NCI-H774 (cell line): ENCODE measurements at places on chromosomes 11 and 22.

GRCh38 chr22:26998716-26999115, 341.3 kb downstream of the MIAT start:
- DNase-seq = no peak

DNA sequence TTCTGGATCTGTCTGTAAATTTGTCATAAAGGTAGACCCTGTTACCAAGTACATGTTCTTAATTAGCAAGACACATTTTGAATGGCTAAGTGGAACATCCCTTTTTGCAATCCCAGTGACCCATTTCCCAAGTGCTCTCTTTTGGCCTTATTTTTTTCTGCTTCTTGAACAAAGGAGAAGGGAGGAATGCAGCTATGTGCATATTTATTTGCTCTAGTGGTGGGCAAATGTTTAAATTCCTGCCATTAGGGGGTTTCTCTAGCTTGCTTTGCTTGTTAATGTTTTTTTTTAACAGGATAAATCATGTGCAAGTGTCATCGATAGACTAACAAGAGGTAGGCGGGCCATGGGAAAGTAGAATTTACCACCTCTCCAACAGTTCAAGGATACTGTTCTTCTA, 135.7 kb downstream of the COMMD9 start:
- no peak for DNase-seq

GRCh38 chr11:47351156-47352126, 1.1 kb downstream of the MYBPC3 start:
- no peak for DNase-seq

- no peak for DNase-seq
These were observed 1.0 kb downstream of the VSIG10L2 start for GRCh38 chr11:125946712-125947418.

GRCh38 chr11:129191649-129192048, 476 bp downstream of the ARHGAP32 start:
- no peak for DNase-seq

GRCh38 chr11:107821199-107821927, 37.2 kb downstream of the SLC35F2 start:
- no peak for DNase-seq

DNA sequence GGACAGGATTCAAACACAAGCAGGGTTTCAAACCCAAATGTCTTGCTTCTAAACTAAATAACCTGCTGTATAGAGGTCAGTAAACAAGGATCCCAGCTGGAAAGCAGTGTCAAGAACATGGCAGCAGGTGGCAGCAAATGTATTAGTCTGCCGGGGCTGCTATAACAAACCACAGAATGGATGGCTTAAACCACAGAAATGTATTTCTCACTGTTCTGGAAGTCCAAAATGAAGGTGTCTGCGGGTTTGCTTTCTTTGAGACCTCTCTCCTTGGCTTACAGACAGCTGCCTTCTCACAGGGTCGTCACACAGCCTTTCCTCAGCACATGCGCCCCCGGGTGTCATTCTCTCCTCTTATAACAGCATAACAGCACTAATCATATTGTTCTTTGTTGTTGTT, 65.1 kb upstream of the LRRC55 start:
- peak; percentile 12 for DNase-seq

GRCh38 chr11:15655552-15655951, 540.8 kb downstream of the INSC start:
- DNase-seq = no peak

GRCh38 chr11:105046898-105047579, 1.9 kb upstream of the CARD16 start:
- no peak for DNase-seq

- DNase-seq = no peak
These were observed 14.9 kb downstream of the PACS1 start for GRCh38 chr11:66084821-66085475.

GRCh38 chr22:46758121-46758520, 4.3 kb upstream of the TBC1D22A start:
- DNase-seq = no peak

- DNase-seq = no peak
These were observed 17.1 kb downstream of the MARK2 start for GRCh38 chr11:63855975-63856374.

DNA sequence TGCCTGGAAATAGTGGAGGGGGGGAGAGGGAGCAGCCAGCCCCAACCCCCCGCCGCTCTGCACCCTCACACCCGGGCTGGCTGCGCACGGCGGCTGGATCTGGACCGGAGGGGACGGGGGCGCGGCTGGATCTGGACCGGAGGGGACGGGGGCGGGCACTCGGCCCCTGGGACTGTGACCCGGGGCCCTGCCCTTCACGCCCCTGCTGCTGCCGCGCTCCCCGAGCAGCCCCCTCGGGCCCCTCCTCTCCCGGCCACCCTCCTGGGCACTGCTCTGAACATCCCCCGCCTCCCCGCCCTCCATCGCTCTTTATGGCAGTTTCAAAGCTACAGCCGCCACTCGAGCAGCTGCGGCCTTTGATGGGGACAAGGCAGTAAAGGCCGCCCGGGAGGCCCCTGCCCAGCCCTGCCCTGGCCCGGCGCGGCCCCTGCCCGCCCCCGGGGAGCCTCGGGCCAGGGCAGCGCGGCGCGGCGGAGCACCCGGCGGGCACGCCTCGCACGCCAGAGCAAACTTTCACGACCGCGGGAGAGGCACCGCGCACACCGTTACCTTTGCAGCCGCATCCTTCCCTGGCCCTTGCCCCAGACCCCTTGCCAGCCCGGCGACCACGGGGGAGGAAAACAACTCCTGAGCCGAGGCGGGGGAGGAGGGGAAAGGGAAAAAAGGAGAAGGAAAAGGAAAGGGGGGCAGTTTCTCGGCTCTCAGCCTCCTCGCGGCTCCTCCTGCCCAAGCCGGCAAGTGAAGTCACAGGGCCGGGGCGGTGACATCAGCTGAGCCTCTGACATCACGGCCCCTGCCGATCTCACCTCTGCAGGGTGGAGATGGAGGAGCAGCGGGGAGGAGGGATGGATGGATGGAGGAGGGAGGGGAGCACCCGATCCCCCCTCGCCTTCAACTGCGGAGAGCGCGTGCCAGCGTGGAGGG, 13.1 kb upstream of the TCF20 start:
- no peak for DNase-seq

DNA sequence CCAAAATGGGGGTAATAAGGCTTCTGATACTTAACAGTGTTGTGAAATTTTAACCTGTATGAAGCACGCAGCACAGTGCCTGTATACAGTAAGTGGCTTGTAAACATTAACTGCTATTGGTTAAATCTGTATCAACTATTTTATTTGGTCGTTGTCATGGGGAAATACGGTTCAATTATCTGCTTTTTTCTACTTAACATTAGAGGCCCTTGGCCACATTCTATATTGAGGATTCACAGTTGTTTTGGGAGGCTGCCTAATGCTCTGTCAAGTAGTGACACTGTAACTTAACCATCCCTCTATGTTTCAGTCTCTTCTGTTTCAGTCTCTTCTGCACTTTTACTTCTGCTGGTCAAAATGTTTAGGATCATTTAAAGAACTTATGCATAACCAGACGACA, 95.6 kb downstream of the LDLRAD3 start:
- no peak for DNase-seq

- no peak for DNase-seq
These were observed 12.7 kb downstream of the MUC2 start for GRCh38 chr11:1087279-1087960.

GRCh38 chr11:44761551-44761961, 34.8 kb downstream of the TSPAN18 start:
- no peak for DNase-seq

GRCh38 chr11:126546191-126546590, 190.7 kb downstream of the ST3GAL4 start:
- no peak for DNase-seq

GRCh38 chr22:22663861-22664800, 19.7 kb downstream of the GGTLC2 start:
- no peak for DNase-seq

DNA sequence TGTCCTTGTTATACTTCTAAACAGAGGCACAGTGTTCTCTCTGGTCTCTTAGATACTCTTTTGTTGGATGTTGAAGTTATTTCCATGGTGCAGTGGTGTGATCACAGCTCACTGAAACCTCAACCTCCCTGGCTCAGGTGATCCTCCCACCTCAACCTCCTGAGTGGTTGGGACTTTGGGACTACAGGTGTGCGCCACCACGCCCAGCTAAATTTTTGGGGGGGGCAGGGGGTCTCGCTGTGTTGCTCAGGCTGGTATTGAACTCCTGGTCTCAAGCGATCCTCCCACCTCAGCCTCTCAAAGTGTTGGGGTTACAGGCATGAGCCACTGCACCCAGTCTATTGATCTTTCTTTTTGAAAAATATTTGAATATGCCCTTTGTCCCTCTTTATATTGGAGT, 14.9 kb downstream of the ZNF74 start:
- DNase-seq = no peak

DNA sequence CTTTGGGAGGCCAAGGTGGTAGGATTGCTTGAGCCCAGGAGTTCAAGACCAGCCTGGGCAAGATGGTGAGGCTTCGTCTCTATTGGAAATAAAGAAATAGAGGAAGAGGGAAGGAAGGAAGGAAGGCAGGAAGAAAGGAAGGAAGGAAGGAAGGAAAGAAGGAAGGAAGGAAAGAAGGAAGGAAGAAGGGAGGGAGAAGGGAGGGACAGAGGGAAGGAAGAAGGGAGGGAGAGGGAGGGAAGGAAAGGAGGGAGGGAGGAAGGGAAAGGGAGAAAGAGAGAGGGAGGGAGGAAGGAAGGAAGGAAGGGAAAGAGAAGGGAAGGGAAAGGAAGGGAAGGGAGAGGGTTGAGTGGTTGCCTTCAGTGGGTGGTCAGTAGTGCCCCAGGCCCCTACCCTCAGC, 13.9 kb upstream of the PNPLA3 start:
- DNase-seq = no peak

- no peak for DNase-seq
These were observed at the start of gene DESI1 for GRCh38 chr22:41620589-41621098. DESI1 (minus strand) TSS chr22:41621043; CDS start chr22:41620839, 204 bp downstream.

GRCh38 chr11:130583801-130584211, 135.4 kb downstream of the ADAMTS15 start:
- DNase-seq = no peak

GRCh38 chr22:35491908-35492380, 48.7 kb upstream of the RASD2 start:
- DNase-seq = no peak

- DNase-seq = no peak
These were observed 27.7 kb upstream of the PPP2R1B start for GRCh38 chr11:111793863-111794262.
